Motor neuron (in vitro differentiated cells): ENCODE measurements at places on chromosomes 1 and 21. TPM values are rescaled to one million over a fixed set of nuclear protein-coding genes. Genes with fewer than 3 reads are reported as not detected.
A peak's percentile ranks its signal among the peaks of the same experiment; 100 is the strongest.

ARMH1 gene
- 6.1 and 9.8 TPM in 2 replicates for total RNA-seq

- no peak for ATAC-seq
These were observed 100.4 kb downstream of the APP start for GRCh38 chr21:26070121-26070520.

DHRS3 gene
- total RNA-seq, result 41.0 and 41.8 TPM in 2 replicates

GRCh38 chr1:15226388-15227255 lies 20.4 kb upstream of the FHAD1 start:
- ATAC-seq, result peak; percentile 18

DNAJC8 gene
- total RNA-seq, result 105 and 107 TPM in 2 replicates

- no peak for ATAC-seq
These were observed 77.7 kb downstream of the SLC16A1 start for GRCh38 chr1:112878321-112878720.

GRCh38 chr1:192669174-192669573 lies 33.2 kb downstream of the RGS13 start:
- ATAC-seq, result no peak

PDZK1IP1 gene
- total RNA-seq, result not detected in 2 replicates

PRKAA2 gene
- total RNA-seq, result 3.5 and 4.0 TPM in 2 replicates

DNA sequence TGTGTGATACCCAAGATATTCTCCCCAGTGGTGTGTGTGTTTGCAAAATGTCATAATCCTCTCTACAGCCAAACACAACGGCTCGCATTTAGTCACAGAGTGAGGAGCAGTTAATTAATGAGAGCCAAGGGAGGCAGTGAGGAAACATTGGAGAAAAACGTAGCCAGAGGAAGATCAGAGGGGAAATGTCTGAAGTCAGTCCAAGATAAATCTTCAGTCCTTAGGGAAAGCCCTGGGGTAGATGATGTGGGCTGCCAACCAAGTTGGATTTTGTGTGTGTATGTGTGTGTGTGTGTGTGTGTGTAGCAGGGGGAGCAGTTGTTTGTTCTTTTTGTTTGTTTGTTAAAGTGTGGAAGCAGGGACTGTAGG lies 201.0 kb upstream of the PTBP2 start:
- peak; percentile 80 for ATAC-seq

GRCh38 chr1:209409780-209410179 lies 173.7 kb upstream of the CAMK1G start:
- ATAC-seq, result no peak

GRCh38 chr1:172342584-172343239 lies 77.8 kb upstream of the C1orf105 start:
- ATAC-seq, result no peak

OR6K6 gene
- total RNA-seq, result 0.29 and 1.0 TPM in 2 replicates

CERS2 gene
- total RNA-seq, result 83.8 and 86.5 TPM in 2 replicates

- ATAC-seq, result no peak
These were observed 469.3 kb downstream of the LTN1 start for GRCh38 chr21:28523367-28523766.

INSRR gene
- 0.05 and 0.10 TPM in 2 replicates for total RNA-seq

DNA sequence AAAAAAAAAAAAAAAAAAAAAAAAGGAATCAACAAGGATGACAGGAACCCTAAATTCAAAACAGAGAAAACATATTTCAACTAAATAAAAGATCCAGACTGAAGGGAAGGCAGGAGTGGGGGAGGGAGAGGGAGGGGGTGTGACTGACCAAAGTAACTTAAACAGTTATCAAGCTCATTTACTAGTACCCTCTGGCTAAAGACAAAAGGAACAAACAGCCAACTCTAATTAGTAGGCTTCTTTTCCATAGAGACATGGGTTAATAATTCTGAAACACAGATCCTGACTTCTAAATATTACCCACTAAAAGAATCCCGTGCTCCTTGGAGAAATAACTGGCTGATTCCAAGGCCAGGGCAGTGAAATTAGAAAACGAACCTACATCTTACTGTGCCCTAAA lies 23.8 kb downstream of the USP48 start:
- ATAC-seq, result no peak

CFAP57 gene
- 0.40 and 1.5 TPM in 2 replicates for total RNA-seq

GRCh38 chr21:35868005-35868868 lies 192.1 kb downstream of the SETD4 start:
- ATAC-seq, result no peak

ADGRB2 gene
- total RNA-seq, result 25.3 and 32.0 TPM in 2 replicates

GRCh38 chr21:43757601-43758000 lies 18.5 kb downstream of the CSTB start:
- no peak for ATAC-seq

DNA sequence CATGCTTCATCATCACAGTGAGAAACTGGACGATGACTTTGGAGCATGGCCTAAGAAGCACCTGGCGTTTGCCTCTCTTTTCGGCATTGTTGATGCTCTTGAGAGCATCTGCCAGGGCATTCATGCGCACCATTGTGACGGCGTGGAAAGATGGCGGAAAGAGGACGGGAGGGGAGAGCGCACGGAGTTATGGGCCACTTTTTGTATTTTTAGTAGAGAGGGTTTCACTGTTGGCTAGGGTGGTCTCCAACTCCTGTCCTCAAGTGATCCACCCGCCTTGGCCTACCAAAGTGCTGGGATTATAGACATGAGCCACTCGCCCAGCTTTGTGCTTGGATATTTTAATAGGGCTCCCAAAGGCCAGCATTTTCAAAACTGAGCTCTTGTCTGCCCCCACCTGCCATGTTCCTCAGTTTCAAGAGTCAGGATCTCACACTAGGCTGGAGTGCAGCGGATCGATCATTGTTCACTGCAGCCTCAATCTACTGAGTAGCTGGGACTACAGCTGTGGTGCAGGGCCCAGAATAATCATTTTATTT lies 5.3 kb downstream of the RPS8 start:
- ATAC-seq, result no peak

NPR1 gene
- 0.78 and 0.85 TPM in 2 replicates for total RNA-seq

DNA sequence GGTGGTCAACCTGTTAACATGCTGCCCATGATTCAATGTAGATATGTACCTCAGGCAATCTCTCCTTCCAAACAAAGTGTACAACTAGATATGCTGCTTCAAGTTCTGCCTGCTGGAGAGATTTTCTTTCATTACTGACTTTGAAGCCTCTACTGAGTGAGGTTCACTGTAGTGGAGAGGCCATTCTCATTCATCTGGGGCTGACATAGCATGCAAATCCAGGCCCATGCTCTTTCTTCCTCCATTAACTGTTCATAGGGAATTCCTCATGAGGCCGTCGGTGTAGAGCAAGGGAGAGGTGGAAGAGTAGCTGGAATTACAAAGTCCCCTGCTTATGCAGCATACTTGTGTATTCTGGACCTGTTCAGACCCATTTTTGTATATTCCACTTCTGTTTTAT lies 38.6 kb downstream of the VANGL2 start:
- no peak for ATAC-seq

KIRREL1 gene
- total RNA-seq, result 36.0 and 38.0 TPM in 2 replicates

- ATAC-seq, result no peak
These were observed 10.7 kb downstream of the NRIP1 start for GRCh38 chr21:15054089-15054488.
